ENCODE measurements at places on chromosomes 5 and 9. TPM values are rescaled to one million over a fixed set of nuclear protein-coding genes. Genes with fewer than 3 reads are reported as not detected.
A peak's percentile ranks its signal among the peaks of the same experiment; 100 is the strongest.

- H3K4me1 ChIP-seq = peaks cover 9% of the 10 kb centered on the region
- no peak for DNase-seq
- H3K27me3 ChIP-seq = no peaks in the 10 kb centered on the region
Measured at GRCh38 chr5:61389609-61390008, 57.6 kb downstream of the ZSWIM6 start.

DNA sequence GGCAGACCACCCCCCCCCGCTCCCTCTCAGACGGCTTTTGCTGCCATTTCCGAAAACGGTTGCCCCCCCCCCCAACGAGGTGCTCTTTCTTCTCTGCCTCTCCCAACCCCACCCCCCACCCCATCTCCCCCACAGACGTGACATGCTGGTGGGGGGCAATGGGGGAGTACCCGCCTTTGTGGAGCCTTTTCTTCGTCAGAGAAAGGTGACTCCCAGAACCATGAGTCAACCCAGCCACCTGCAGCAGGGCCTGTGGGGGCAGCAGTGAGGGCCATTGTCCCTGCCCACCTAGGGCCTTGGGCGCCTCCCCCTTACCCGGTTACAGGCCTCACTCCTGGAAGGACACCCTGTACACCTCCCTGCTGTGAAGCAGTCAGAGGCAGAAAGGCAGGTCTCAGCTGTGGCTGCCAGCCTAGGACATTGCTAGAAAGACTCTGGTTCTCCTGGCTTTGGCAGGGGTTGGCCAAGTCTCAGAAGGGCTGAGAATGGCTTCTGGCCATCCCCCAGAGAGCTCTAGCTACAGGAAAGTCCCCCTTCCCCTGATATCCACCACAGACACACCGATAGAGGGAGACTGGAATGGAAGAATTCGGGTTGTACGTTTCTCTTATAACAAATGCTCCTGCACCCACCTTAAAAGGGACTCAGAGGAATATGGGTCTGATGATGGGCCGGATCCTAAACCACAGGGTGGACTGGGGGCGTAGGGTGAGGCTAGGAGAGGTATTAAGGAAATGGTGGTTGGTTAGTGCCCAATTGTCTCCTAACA lies 2.2 kb downstream of the DNAJB5 start:
- H3K27me3 ChIP-seq = no peaks in the 10 kb centered on the region
- peak overlapping the region; percentile 27 for H3K4me3 ChIP-seq
- DNase-seq = peak; percentile 42
- no peaks in the 10 kb centered on the region for H3K36me3 ChIP-seq
- peak overlapping the region; percentile 96 for H3K27ac ChIP-seq

The PDLIM7 gene
- 551 TPM for polyA plus RNA-seq

The HTR4 gene
- polyA plus RNA-seq = not detected

The TNC gene
- 168 TPM for polyA plus RNA-seq

- DNase-seq = peak; percentile 66
- no peaks in the 10 kb centered on the region for H3K27me3 ChIP-seq
- H3K4me3 ChIP-seq = no peak overlapping the region
- peaks cover 54% of the 10 kb centered on the region for H3K4me1 ChIP-seq
Measured at GRCh38 chr9:131709771-131710431, 30.0 kb downstream of the RAPGEF1 start.

All from GM23248 (cell line).